ENCODE measurements at places on chromosomes 16 and 17.

GRCh38 chr17:43784068-43784467 lies 3.8 kb downstream of the CFAP97D1 start:
- no peak for DNase-seq

DNA sequence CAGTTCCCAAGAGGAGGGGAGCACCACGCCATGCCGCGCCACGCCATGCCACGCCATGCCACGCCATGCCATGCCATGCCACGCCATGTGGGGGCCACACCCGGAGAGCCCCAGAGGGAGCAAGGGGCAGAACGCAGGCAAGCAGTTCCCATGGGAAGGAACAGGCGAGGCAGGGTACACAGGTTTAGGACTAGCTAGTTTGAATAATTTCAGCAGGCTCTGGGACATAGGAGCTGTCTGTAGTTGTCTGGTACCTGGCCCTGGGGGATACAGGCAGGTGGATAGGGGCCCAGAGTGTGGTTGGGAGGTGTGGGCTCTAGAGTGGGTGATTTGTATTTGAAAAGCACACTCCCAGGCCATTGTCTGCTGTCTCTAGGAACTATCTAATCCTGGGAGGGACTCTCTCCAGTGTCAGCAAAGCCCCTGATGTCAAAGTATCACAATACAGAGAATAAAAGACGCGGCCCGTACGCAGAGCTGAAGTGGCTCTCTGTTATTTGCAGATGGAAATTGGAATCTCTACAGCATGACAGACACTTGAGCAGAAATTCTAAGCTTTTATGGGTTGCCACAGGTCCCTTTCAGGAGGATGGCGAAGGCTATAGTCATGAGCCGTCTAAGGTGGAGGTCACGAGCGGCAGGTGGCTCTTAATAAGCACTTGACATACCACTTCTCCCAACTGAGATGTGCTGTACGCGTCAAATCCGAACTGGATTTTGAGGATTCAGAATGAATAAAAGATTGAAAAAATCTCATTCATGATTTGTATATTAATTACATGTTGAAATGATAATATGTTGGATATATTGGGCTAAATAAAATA lies 220.8 kb upstream of the TNRC6C start:
- no peak for DNase-seq

- no peak for DNase-seq
Observed at GRCh38 chr17:76054112-76054476, 18.2 kb downstream of the SRP68 start.

GRCh38 chr17:8542599-8543502 lies 87.7 kb downstream of the MYH10 start:
- no peak for DNase-seq

DNA sequence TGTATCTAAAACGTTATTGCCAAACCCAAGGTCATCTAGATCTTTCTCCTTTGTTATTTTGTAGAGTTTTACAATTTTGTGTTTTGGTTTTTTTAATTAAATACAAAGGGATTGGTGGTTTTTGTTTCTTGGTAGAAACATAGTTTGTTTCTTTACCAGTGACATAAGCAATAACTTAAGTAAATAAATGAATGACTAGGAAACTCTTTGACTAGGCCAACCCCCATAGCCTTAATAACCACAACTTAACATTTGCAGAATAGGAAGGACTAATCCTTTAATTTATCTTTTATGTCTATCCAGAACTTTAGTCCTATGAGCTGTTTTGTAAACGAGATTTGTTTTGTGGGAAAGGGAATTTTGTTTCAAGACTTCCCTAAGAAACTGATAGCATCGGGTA lies 162.5 kb downstream of the PRKCA start:
- DNase-seq, result no peak

- no peak for DNase-seq
Observed at GRCh38 chr16:46757339-46758050, 9.4 kb upstream of the MYLK3 start.

GRCh38 chr16:3762107-3762750 lies 44.9 kb upstream of the TRAP1 start:
- no peak for DNase-seq

DNA sequence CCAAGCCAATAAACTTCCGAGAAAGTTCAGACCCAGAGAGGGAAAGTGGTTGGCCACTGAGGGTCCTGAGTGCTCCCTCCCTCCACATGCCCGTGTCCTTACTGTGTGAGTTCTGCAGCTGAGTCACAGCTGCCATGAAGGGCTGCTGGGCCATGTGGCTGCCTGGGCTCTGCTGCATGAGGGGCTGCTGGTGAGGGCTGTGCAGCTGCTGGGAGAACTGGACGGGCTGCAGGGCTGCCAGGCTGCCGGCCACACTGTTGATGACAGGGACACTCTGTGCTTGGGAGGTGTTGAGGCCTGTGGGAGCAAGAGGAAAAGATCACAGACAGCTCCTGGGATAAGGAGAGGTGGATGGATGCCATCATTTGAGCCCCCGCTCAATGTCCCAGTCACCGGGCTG lies 44.0 kb downstream of the HNF1B start:
- no peak for DNase-seq

- peak; percentile 100 for DNase-seq
Observed at GRCh38 chr16:70454222-70455034, at the start of gene FCSK. TSS of gene FCSK (plus strand) at chr16:70454595. CDS start at chr16:70463191, 8,596 bp downstream.

DNA sequence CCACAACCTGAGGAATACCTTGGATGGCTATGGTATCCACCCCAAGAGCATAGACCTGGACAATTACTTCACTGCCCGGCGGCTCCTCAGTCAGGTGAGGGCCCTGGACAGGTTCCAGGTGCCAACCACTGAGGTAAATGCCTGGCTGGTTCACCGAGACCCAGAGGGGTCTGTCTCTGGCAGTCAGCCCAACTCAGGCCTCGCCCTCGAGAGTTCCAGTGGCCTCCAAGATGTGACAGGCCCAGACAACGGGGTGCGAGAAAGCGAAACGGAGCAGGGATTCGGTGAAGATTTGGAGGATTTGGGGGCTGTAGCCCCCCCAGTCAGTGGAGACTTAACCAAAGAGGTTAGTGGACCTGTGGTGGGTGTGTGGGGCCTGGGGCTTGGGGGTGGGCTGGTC lies 3.1 kb downstream of the NFE2L1 start:
- no peak for DNase-seq

- DNase-seq, result no peak
Observed at GRCh38 chr16:69727916-69728270, 1.5 kb upstream of the NQO1 start.
